Astrocyte of the spinal cord (primary cell): ENCODE measurements at places on chromosomes 2 and 18.

GRCh38 chr2:150702791-150703190, 215.3 kb upstream of the RND3 start:
- DNase-seq = no peak

GRCh38 chr2:191869178-191869577, 22.3 kb upstream of the CAVIN2 start:
- DNase-seq = no peak

DNA sequence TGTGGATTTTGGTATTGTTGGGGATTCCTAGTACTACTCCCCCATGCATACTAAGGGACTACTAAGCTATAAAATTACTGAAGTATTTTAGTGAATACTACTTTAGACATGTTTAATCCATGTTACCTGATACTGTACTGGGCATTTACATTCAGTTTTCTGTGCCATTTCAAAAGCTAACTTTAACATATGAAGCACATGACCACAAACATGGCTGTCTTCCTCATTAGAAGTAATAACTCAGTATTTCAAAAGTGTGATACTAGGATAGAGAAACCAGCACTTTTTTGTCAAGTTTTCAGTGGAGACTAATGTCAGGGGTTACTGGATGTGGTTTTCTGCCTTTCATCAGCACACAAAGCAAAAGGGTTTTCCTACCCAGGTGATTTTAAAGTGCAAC, 27.9 kb downstream of the WDR33 start:
- no peak for DNase-seq

DNA sequence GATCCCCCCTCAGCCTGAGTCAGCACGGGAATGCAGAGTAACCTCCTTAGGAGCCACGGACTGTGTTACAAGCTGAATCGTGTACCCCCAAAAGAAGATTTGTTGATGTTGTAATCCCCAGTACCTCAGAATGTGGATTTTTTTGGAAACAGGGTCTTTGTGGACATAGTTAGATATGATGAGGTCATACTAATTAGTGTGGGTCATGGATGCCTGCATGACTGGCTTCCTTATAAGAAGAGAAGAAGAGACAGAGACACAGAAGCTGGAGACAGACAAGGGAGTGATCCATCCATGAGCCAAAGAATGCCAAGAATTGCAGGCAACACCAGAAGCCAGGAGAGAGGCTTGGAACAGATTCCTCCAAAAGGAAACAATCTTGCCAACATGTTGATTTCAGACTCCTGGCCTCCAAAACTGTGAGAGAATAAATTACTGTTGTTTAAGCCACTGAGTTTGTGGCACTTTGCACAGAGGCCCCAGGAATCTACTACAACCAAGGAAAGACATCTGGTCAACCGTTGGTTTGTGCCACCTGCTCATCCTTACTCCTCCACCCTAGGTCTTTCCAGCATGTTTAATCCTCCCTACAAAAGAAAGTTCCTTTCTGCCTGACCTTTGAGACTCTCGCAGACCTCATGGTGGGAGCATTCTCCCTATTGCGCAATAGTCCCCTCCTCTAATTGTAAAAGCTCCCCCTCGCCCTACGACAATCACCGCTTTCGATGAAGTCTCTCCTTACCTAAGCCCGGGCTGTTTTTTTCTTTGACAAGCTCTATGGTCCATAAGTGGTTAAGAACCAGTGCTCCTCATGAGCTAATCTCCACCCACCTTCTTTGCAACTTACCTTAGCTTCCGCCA, 91.6 kb downstream of the DNER start:
- DNase-seq = no peak

GRCh38 chr2:27795093-27795834, 23.7 kb downstream of the MRPL33 start:
- DNase-seq = no peak

- no peak for DNase-seq
These were observed 128.2 kb downstream of the MCFD2 start for GRCh38 chr2:46787364-46787763.

- no peak for DNase-seq
These were observed 20.9 kb downstream of the LYG1 start for GRCh38 chr2:99279969-99280695.

DNA sequence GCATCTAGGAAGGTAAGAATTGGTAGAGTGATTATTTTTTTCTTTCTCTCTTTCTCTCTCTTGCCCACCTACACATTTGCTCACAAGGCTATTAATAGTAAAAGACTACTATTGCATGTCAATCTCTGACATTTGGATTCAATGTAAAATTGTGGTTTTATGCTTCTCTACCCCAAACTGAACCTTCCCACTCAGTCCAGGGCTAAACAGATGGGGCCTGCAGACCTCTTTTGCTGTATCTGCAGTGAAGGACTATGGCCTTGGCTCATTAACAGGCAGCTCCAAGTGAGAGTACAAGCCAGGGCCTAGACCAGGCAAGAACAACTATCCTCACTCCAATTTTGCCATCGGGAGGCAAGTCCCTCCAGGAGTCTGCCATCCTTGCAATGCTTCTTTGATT, 68.3 kb upstream of the ARL4C start:
- no peak for DNase-seq

DNA sequence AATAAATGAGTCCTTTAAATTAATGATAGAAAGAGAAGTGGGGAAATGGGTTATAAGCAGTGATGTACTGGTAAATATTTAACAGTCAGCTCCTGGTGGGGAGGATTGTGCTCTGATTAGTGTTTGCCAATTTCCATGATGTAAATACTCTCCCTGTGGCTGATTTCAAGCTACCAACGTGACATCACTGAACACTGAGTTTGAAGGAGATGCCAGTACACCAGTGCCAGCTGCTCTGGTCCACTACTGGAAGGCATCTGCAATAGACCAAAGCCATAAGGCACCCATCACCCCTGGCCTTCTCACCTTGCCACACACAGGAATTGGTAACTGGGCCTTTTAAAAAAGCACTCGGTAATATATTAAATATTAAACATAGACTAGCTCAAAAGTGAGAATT, 77.7 kb downstream of the TGOLN2 start:
- DNase-seq = no peak

GRCh38 chr18:7646174-7646886, 79.2 kb downstream of the PTPRM start:
- DNase-seq = no peak

GRCh38 chr2:143514413-143514812, 385.2 kb downstream of the ARHGAP15 start:
- peak; percentile 5 for DNase-seq

DNA sequence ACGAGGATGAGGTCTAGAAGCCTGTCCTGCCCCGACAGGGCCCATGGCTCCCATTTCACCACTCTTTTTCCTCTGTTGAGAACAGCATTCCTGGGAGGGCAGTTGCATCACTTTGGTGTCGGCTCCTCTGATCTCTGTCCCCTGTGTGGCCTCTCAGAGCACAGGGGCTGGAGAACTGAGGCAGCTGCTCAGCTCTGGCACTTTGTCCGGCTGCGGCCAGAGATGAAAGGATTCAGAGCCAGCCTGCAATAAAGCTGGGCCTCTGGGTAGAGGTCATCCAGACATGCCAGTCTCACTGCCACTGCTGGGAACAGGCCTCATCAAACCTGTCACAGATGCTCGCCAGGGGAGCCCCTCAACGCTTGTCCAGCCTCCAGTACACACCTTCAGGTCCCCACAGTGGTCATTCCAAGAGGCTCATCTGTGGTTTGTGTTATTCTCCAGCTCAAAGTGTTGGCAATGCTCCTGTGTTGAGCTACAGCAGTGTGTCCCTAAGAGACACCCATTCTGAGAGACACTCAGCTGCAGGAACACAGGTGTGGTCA, 13.1 kb upstream of the ROCK2 start:
- DNase-seq = no peak

GRCh38 chr2:216710551-216711301, 15.4 kb upstream of the IGFBP5 start:
- DNase-seq = no peak

DNA sequence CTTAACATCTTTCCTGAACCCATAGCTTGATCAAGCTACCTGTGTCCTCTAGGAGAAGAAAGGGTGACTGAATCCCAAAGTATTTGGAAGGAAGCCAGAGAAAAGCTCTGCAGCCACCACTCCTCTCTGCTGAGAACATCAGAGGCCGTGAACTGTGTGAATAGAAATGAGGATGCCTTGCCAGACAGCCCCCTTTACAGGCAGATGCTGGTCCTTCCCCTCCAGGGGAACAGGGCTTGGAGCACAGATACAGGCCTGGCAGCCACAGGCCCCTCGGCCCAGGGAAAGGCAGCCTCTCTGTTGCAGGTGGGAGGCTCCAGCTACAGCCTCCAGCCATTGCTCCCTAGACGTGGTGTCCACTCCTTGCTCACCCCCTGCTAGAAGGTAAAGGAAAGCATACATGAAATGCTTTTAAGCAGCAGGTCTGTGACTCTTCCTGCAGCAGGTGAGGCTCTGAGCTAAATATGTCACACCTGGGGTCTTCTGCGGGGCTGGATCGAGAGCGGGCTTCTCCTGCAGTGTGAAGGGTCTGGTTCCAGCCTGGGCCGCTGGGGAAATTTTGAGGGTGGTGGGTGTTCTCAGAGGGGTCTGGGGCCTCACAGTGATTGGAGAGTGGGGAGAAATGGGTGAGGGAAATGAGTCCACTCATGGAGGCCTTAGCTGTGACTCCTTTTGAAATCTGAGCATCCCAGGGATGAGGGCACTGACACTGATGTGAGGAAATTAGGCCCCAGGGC, 234.0 kb downstream of the KLHL29 start:
- DNase-seq = no peak

DNA sequence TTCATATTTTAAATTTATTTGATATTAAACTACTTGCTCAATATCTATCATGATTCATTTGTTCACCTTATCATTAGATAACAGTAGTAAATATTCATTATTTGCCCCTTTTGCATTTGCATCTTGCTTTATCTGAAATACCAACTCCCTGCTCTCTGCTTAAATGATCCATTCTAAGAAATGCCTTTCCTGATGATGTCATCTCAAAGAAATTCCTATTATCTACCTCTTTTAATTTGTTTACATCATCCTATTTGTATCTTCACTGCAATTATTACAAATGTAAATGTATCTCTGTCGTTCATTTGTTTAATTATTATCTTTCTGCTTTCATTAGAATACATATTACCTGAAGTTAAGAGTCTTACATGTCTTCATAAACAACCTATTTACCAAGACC, 549.9 kb downstream of the CBLN2 start:
- no peak for DNase-seq

GRCh38 chr18:66724664-66725356, 120.9 kb upstream of the CDH19 start:
- no peak for DNase-seq

- DNase-seq = no peak
These were observed 25.6 kb upstream of the TOGARAM2 start for GRCh38 chr2:28955467-28955866.

DNA sequence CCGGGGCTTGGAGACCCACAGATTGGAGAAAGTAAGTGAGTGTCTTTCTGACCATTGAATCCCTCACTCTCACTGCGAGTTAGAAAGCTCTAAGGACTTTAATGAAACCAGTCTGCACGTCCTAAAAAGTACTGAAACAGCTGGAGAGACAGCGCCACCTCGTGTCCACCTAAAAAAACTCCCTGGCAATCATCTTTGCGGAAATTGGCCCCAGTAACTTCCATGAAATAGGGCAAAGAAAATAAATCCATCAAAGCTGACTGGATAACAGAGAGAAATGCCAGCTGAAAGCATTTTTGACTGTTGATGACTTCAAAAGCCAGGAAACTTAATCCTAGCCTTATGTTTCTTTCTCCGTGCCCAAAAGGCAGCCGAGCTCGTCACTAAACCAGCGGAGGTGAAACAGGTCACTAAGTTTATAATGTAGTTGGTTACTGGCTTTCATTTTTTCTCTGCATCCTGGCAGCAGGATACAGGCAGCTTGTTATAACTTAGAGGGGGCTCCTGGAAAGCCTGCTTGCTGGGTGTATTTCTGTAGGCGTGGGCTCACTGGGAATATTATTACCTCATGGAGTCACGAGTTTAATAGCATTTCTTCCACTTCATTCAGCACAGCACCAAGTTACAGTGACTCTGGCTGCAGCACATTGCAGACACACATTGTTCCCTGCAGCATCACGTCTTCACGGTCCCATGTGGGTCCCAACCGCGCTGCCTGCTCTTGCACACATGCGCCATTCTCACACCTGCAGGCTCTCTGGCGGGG, 266.5 kb downstream of the HRH4 start:
- peak; percentile 77 for DNase-seq

DNA sequence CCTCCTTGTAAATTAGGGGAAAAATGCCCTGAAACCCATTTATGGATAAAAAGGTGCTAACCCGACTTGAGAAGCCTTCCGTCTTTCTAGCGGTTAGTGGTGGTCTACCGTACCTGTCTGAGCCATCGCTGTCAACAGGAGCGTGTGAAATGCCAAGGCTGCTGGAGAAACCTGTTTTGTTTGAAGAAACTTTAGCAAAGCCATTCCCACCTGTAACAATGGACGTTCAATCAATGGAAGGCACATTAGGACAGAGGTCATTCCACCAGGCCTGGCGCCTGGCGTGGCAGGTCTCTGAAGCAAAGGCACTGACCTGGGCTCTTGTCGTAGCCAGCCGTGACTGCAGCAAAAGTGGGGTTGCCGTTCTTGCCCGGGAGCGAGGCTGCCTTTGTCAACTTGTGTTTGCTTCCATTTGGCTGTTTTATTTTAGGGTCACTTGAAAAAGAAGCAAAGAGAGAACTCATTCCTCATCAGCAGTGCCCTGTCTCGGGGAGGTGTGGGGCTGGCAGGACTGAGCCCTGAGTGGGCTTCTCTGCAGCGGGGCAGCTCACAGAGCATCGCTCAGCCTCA, 47.2 kb downstream of the ZAP70 start:
- DNase-seq = no peak

DNA sequence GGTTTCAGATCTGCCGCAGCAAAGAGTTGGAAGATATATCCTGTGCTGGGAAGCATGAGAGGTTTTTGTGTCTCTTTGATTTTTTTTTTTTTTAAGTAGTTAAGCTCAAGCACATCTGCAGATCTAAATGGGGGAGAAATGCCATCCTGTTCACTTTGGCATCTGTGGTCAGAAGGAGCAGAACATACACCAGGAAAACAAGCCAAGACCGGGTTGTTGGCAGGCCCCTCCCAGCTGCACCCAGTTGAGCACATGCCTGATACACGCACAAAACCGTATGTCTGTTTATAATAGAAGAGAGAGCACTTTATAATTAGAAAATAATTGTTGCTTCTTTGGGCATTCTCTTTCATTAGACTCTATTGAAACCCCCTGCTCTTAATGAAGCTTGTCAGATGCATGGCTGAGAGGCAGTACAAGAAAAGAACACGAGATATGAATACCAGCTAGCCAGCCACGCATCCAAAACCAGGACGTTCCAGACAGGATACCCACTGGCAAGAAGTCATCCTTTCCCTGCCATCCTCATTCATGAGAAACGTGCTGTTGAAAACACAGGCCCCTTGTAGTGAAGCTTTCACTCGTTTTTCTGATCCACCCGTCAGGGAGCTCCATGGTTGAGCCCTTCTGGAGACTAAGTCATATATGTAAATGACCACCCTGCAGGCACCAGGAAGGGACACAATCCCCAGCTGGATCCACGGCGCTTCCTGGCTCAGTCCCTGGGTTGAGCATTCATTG, 152.2 kb downstream of the ALPK2 start:
- no peak for DNase-seq

GRCh38 chr2:174835797-174836255, 71.6 kb upstream of the CHRNA1 start:
- DNase-seq = peak; percentile 96
